H9 (cell line): ENCODE measurements at places on chromosomes 2 and 18.

- H3K27me3 ChIP-seq = no peaks in the 10 kb centered on the region
- no peak overlapping the region for H3K27ac ChIP-seq
- H3K4me3 ChIP-seq = no peak overlapping the region
- DNase-seq = peak; percentile 43
- H3K36me3 ChIP-seq = no peaks in the 10 kb centered on the region
Observed at GRCh38 chr2:43609290-43609918, 13.6 kb upstream of the THADA start.

- no peak overlapping the region for H3K27ac ChIP-seq
- H3K27me3 ChIP-seq = no peaks in the 10 kb centered on the region
- no peaks in the 10 kb centered on the region for H3K4me1 ChIP-seq
- no peak overlapping the region for H3K4me3 ChIP-seq
- DNase-seq = no peak
- no peaks in the 10 kb centered on the region for H3K36me3 ChIP-seq
Observed at GRCh38 chr18:9876867-9877654, 8.7 kb upstream of the TXNDC2 start.

DNA sequence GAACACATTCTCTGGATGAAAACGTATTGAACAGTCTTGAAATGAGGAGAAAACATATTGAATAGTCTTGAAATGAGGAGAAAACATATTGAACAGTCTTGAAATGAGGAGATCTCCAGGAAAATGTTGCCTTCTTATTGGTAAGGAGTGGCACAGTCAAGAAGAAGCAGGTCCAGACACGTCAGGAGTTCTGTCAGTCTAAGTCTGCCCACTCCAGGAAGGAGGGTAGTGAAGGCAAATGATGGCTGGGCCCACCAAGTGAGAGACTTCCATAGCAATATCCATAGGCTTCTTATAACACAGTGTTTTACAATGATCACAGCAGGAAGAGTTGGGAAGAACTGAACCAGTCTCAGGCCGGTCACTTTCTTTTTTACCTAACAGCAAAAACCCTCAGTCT lies 316.2 kb downstream of the ETAA1 start:
- no peaks in the 10 kb centered on the region for H3K27me3 ChIP-seq
- H3K4me1 ChIP-seq = no peaks in the 10 kb centered on the region
- DNase-seq = no peak
- no peak overlapping the region for H3K27ac ChIP-seq

DNA sequence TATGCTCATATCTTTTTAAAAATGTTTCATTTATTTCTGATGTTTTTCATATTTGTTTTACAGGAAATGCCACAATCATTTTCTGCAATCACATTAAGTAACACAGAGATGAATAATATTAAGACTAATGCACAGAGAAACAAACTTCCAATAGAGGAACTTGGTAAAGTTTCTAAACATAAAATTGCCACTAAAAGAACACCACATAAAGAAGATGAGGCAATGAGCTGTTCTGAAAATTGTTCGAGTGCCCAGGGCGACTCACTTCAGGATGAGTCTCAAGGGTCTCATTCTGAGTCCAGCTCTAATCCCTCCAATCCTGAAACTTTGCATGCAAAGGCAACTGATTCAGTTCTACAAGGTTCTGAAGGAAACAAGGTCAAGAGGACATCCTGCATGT lies 70.4 kb downstream of the APLF start:
- no peaks in the 10 kb centered on the region for H3K36me3 ChIP-seq
- no peak overlapping the region for H3K4me3 ChIP-seq
- H3K4me1 ChIP-seq = no peaks in the 10 kb centered on the region
- H3K27ac ChIP-seq = no peak overlapping the region
- DNase-seq = no peak
- no peaks in the 10 kb centered on the region for H3K27me3 ChIP-seq

DNA sequence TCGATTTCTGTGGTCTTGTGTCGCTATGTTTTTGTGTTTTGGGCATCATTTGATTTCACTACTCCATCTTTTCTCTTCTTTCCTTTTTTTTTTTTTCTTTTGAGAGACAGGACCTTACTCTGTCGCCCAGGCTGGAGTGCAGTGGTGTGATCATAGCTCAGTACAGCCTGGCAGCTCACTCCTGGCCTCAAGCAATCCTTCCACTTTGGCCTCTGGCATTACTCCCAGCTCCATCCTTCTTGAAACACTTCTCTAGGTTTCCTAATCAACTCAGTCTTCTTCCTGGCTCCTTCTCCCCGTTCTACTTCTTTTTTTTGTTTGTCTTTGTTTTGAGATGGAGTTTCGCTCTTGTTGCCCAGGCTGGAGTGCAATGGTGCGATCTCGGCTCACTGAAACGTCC lies 26.5 kb downstream of the TCF23 start:
- no peak overlapping the region for H3K27ac ChIP-seq
- no peak for DNase-seq
- H3K4me3 ChIP-seq = no peak overlapping the region

DNA sequence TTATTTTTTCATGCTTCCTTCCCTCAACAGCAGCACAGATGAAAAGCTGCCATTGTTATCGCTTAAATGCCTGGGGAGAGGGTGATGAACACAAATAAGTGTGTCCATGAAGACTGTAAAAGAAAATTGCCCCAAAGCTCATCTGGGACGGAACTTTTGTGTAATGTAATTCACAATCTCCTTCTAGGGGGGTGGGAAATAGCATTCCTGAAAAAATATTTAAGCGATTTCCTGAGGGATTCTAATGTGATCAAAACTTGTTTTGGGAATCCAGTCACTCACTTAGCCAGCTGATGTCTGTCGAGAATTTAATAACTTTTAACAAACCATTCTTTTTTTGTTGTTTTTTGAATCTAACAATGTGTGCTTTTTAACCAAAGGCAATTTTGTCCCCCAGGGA lies 427.9 kb downstream of the PLCL1 start:
- no peak overlapping the region for H3K27ac ChIP-seq
- no peak for DNase-seq
- no peaks in the 10 kb centered on the region for H3K4me1 ChIP-seq
- H3K4me3 ChIP-seq = no peak overlapping the region

GRCh38 chr2:188114014-188114413 lies 177.7 kb upstream of the GULP1 start:
- no peaks in the 10 kb centered on the region for H3K4me1 ChIP-seq
- no peaks in the 10 kb centered on the region for H3K27me3 ChIP-seq
- no peak overlapping the region for H3K4me3 ChIP-seq
- H3K27ac ChIP-seq = no peak overlapping the region
- no peak for DNase-seq

- H3K27ac ChIP-seq = no peak overlapping the region
- no peaks in the 10 kb centered on the region; the same call in 2 of the 3 replicates for H3K36me3 ChIP-seq
- H3K4me3 ChIP-seq = no peak overlapping the region
Observed at GRCh38 chr2:33425161-33425560, 51.3 kb upstream of the RASGRP3 start.

GRCh38 chr2:189900726-189901125 lies 116.5 kb downstream of the PMS1 start:
- H3K4me1 ChIP-seq = no peaks in the 10 kb centered on the region
- no peak for DNase-seq
- no peak overlapping the region for H3K27ac ChIP-seq
- H3K36me3 ChIP-seq = no peaks in the 10 kb centered on the region
- H3K4me3 ChIP-seq = no peak overlapping the region

DNA sequence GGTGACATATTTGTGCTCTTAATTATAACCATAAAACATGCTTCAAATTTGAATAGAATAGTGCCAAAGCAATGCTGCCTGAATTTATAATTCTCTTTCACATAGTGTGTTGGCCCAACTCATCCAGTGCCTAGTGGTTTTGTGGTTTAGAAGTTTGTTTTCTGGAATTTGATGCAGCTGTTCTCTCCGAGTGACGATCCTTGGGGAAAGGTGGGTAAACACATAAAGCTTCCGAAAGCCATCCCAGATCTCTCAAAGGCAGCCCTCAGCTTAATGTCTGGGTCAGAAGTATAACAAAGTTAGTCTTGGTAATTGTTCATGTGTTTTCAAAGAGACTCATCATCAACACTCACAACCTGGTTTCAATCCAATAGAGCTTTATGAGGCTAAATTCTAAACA lies 235.6 kb upstream of the CDH2 start:
- no peaks in the 10 kb centered on the region for H3K4me1 ChIP-seq
- DNase-seq = no peak
- H3K27me3 ChIP-seq = no peaks in the 10 kb centered on the region

- H3K4me1 ChIP-seq = peaks cover 4% of the 10 kb centered on the region; the same call in 1 of the 2 replicates
- H3K4me3 ChIP-seq = no peak overlapping the region
Observed at GRCh38 chr2:181231886-181232621, 225.1 kb upstream of the ITGA4 start.

GRCh38 chr2:136777391-136777790 lies 12.0 kb downstream of the THSD7B start:
- H3K4me3 ChIP-seq = no peak overlapping the region
- no peaks in the 10 kb centered on the region for H3K36me3 ChIP-seq
- H3K4me1 ChIP-seq = no peaks in the 10 kb centered on the region
- H3K27me3 ChIP-seq = no peaks in the 10 kb centered on the region

GRCh38 chr2:183034806-183035205 lies 3.5 kb downstream of the NCKAP1 start:
- no peak overlapping the region for H3K4me3 ChIP-seq
- no peaks in the 10 kb centered on the region for H3K27me3 ChIP-seq
- DNase-seq = no peak
- no peak overlapping the region for H3K27ac ChIP-seq
- H3K4me1 ChIP-seq = no peaks in the 10 kb centered on the region; the same call in 1 of the 2 replicates

DNA sequence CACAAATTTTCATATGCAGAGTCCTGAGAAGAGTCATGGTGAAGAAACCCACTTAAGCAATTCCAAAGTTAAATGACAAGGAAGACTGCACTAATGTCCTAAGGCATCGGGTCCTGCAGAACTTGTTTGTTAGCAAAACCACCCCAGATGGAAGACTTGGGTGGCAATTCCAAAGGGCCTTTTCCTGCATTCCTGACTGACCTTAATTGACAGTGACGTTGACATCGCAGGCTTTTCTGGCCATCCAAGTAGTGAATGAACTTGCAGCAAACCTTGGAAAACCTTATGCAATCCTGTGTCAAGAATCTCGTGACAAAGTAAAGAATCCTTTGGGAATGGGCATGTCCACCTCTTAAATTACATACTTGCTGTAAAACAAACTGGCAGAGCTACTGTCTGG lies 112.5 kb upstream of the SH3BP4 start:
- DNase-seq = no peak
- H3K27ac ChIP-seq = no peak overlapping the region
- H3K36me3 ChIP-seq = no peaks in the 10 kb centered on the region
- H3K27me3 ChIP-seq = no peaks in the 10 kb centered on the region

DNA sequence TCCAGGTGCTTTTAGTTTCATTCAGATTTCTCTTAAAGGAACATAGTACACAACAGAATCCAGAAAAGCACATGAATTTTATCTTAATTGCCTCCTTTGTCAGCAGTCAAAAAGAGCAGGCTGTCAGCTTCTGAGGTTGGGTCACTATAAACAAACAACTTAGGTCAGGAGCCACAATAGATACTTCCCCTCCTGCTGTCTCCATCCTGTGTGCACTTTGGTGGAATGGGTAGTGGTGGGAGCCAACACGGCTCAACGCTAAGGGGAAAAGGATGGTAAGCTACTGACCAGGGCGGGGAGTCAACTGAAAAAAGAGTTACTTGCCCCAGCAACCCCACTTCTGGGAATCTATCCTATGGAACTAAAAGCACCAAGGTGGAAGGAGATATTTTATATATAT lies 121.9 kb downstream of the PAX3 start:
- no peak overlapping the region for H3K27ac ChIP-seq
- no peaks in the 10 kb centered on the region for H3K4me1 ChIP-seq
- H3K4me3 ChIP-seq = no peak overlapping the region
- no peaks in the 10 kb centered on the region for H3K36me3 ChIP-seq
- H3K27me3 ChIP-seq = no peaks in the 10 kb centered on the region
- DNase-seq = no peak

DNA sequence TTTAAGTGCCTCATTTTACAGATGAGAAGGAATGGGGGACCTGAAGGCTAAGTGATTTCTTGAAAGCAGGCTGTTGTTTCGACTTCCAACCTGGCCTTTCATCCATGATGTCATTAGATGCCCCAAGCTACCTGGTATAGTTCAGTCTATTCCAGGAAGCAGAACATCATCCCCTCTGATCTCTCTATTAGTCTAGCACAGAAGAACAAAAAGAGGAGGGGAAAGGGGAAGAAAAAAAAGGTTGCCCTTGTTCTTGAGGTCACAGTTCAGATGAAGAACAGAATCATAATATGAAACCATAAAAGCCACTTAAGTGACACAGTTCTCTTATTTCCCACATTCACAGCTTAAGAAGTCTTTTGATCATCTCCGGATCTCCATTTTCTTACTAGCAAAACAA lies 386.2 kb upstream of the HNRNPA3 start:
- H3K36me3 ChIP-seq = no peaks in the 10 kb centered on the region
- no peaks in the 10 kb centered on the region for H3K4me1 ChIP-seq
- no peak overlapping the region for H3K4me3 ChIP-seq

DNA sequence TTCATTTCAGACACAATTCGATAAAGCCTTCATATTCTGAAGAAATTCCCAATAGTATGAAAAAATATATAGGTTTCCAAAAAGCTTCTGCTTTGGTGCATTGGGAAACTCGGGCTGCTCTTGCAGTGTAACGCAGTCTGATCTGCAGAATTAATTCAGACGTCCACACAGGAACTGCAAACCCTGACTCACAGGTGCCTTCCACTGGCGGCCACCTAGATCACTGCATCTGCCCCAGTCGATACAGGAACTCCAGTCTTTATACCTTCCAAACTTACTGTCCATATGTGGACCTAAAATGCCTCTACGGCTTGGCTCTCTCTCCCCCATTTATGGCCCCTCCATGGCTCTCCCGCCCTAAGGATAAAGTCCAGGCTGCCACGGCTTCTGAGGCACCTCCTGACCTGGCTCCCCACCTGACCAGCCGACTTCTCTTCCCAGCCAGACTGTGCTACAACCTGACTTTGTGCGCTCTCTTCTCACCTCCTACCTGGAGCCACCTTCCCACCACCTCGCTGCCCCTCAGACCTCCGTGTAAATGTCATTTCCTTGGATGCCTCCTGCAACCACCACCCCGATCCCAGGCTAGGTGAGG lies 39.7 kb downstream of the L3MBTL4 start:
- H3K4me3 ChIP-seq = no peak overlapping the region; the same call in 2 of the 3 replicates
- H3K36me3 ChIP-seq = peaks cover 10% of the 10 kb centered on the region; the same call in 1 of the 2 replicates
- no peak overlapping the region for H3K27ac ChIP-seq
- DNase-seq = no peak
- H3K4me1 ChIP-seq = no peaks in the 10 kb centered on the region
- no peaks in the 10 kb centered on the region for H3K27me3 ChIP-seq
